Stimulated activated CD4-positive, alpha-beta T cell treated with anti-CD3 and anti-CD28 coated beads, Interleukin-15, amount 100 ng/mL, for 1 hour (primary cell): ENCODE measurements at places on chromosomes 7 and 10.
A peak's percentile ranks its signal among the peaks of the same experiment; 100 is the strongest.

DNA sequence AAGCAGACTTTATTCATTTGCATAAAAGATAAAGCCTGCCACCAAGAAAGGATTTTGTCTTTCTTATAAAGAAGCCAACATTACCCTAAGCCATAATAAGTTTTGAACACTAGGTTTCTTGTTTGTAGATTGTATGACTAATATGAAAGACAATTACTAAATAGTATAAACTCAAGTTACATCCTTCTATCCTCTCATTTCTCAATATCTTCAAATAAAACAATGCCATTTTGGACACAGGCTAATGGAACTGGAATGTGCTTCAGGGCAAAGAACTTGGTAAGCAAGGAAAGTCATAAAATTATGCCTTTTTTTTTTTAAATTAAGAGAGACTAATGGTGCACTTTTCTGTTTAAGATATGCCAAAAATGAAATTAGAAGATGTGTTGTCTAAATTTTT is 137.7 kb downstream of the DKK1 start:
- no peak for DNase-seq

DNA sequence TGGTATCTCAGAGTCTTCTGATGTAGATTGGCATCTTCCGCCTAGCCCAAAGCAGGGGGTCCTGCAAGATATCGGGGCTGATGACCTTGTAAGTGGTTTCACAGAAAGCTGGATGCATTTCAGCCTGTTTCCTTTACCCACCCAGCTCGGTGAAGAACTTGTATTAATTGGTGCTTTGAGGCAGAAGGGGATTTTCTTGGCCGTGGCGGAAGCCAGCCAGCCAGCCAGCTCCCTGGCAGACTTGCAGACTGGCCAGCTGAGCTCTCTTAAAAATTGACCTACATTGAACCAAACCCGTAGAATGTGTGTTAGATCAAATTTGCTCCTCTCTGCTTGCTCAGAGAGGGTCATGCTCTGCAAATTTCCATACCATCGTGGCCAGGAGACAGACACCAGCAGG is 218.4 kb downstream of the ADAM12 start:
- no peak for DNase-seq

DNA sequence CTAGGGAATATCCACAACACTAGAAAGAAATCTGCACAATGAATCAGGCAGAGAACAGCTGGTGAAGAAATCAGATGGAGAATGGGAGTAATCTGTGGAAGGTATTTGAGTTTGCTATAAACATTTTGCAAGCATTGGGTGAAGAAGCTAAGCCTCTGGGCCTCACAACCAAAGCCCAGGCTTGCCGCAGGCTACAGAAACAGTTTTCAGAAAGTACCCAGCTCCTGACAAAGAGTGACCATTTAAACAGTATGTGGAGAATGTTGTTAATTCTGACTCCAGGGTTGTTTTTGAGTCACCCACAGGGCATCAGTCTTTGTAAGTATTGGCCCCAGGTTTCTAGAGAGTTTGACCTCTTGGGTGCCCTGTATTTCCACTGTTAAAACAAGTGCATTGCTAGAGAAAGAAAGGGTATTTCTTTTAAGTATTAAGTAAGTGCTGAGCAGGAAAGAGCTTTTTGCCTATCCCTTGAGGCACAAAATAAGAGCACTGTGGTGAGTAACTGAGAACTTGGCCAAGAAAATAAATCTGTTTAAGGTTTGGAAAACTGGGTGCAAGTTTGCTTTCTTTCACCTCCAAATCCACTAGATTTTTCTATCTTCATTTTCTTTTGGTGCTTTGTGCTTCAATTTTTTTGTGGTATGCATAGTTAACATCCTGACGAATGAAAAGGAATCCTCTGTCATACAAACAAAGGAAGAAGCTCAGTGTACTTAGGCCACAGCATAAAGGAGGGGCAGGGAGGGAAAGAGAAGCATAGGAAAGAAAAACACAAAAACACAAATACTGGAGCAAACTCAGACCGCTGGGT is 691.8 kb downstream of the SUGCT start:
- no peak for DNase-seq

GRCh38 chr10:74333174-74333573 is 182.2 kb downstream of the ADK start:
- no peak for DNase-seq

DNA sequence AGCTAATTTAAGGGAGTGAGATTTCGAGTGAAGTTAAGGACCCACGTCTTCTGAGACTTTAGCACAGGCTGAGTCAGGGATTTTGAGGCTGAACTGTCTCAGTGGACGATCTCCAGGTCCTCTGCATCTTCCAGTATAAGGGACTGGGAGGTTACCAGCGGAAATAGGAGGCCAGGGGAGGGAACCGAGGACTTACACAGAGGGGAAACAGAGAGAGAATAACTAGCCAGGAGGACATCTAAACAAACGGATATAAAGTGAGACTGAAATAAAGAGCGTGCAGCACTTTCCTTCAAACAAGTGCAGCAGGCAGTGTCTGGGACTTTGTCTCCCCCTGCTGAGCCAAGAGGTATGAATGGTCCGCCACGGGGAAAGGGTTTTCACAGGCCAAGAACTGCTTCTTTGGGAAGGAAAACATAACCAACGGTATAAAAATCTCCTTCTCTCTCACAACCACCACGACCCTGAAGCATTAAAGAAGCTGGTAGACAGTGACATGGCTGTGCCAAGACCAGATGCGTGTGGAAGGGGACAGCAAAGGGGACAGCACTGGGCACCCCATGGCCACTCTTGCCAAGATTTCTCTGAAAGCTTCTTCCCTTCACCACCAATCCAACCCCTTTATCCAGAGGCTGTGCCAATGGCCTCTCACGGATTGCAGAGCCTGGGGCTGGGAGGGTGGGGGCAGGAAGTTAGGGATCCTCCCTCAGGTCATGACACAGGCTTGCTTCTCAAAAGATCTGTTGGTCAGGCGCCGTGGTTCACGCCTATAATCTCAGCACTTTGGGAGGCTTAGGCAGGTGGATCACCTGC is 72.0 kb downstream of the SLC37A3 start:
- peak; percentile 17 for DNase-seq

GRCh38 chr10:11230498-11231167 is 213.0 kb downstream of the CELF2 start:
- no peak for DNase-seq

DNA sequence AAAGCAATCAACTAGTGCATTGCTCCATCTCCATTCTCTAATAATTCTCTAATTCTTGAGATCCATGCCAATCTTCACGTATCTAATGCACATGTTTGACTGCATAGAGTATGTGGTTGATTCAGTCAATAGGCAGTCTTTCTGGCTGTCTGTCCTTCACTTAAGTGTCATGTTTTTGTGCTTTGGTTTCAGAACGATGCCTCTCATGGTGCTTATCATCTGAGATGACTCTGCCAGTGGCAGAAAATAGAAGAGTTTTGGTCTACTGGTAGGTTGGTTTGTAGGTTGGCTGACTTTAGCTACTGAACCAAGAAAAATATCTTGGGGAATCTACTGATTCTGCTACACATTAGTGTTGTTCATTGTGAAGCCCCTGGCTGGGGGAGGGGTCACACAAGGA is 364.2 kb downstream of the SFMBT2 start:
- no peak for DNase-seq

- DNase-seq, result no peak
Observed at GRCh38 chr10:73867126-73867807, 7.1 kb downstream of the CAMK2G start.

GRCh38 chr10:126972635-126973414 is 67.6 kb downstream of the DOCK1 start:
- no peak for DNase-seq

- DNase-seq, result no peak
Observed at GRCh38 chr7:155811895-155812761, at the start of gene SHH. Gene SHH (minus strand): TSS chr7:155812463. CDS start chr7:155812122, 341 bp downstream.

DNA sequence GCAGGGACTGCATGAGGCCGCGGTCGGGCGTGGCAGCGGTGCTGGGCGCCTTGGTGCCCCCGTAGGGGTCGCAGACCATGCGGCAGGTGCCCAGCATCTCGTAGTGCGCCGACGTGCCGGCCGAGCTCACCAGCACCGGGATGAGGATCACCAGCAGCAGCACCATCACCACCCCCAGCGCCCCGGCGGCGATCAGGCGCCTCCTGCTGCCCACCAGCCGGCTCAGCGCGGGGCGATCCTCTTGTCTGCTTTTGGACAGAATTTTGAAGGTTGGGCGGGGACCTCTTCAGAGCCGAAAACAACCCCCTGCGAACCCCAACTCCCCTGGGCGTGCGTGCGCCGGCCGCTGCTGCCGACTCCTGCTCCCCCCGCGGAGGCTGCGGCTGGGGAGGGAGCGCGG is 779 bp downstream of the C1QL3 start:
- DNase-seq, result no peak

- DNase-seq, result no peak
Observed at GRCh38 chr7:24725554-24726241, 31.6 kb downstream of the GSDME start.

GRCh38 chr7:143027683-143028082 is 751 bp upstream of the OR9A2 start:
- no peak for DNase-seq

GRCh38 chr7:157769526-157770215 is 432.9 kb downstream of the DNAJB6 start:
- no peak for DNase-seq

DNA sequence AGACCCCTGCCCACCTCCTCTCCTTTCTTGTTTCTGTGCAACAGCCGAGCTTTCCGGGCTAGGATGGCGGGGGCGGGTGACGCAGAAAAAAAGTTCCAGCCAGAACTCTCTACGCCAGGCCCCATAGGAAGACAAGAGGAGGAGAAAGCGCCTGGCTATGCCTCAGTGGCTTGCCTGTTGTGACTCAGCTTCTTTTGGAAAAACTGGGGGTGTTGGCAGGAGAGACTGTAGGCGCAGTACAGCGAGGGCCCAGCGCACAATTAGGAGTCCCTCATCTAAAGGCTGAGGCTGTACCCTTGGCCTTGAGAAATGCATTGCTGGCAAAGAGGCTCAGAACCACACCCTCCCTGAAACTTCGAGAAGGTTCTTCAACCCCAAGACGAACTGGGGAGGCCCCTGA is 28.0 kb upstream of the KPNA7 start:
- DNase-seq, result no peak

GRCh38 chr7:24971333-24972165 is 8.4 kb downstream of the OSBPL3 start:
- no peak for DNase-seq

DNA sequence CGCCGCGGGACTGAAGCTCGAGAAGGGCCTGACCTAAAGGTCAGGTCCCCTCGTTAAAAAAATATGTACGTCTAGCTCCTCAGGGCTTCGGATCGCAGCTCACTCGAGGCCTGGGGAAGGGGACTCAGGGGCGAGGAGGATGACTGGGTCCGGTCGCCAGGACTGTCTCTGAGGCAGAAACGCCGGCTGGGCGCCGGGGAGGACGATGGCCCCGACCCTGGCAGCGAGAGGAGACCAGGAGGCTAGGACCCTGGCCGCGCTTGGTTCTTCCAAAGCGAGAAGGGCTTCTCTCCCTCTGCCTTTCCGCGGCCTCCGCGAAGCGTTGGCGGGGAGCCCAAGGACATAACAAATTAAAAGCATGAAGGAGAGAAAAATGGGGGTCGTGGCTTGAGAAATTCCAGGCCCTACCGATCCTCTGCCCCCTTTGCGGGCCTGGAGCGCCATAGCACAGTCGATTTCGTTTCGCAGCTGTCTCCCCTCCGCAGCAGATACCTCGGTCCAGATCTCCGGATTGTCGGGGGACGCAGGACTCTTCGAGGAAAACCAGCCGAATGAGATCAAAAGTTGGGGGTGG is 3.1 kb downstream of the NKX2-3 start:
- no peak for DNase-seq

DNA sequence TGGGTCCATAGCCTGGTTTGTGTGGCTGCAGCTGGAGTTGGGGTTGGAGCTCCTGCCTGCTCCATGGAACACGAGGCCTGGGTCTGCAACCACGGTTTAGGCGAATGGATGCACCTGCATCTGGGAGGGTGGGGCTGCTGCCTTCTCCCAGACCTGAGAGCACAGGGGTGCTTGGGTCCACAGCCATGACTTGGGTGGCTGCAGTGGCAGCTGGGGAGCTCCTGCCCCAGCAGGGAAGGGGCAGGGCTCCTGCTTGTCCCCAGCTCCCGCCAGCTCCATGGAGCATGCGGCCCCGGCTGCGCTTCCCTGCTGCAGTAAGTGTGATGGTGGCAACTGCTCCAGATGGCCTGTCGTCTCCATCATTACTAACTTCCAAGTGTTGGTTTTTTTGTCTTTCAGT is 571.1 kb upstream of the LRRN3 start:
- DNase-seq, result no peak

DNA sequence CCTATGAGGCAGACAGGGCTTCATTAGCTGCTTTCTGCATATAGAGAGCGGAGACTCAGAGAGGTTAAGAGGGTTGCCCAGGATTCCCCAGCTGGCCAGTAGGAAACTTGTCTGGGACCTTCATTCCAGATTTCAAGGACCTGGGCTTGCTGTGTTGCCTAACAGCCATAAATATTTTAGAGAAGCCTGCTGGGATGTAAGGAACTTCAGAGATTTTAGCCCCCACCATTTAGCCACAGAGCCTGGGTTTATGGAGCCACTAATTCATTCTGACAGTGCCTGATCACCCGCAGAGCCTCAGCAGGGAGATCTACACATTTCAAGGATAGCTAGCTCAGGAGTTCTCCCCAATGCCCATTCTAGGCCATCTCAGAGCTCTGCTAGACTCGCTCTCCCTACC is 56.6 kb upstream of the TRUB1 start:
- no peak for DNase-seq

DNA sequence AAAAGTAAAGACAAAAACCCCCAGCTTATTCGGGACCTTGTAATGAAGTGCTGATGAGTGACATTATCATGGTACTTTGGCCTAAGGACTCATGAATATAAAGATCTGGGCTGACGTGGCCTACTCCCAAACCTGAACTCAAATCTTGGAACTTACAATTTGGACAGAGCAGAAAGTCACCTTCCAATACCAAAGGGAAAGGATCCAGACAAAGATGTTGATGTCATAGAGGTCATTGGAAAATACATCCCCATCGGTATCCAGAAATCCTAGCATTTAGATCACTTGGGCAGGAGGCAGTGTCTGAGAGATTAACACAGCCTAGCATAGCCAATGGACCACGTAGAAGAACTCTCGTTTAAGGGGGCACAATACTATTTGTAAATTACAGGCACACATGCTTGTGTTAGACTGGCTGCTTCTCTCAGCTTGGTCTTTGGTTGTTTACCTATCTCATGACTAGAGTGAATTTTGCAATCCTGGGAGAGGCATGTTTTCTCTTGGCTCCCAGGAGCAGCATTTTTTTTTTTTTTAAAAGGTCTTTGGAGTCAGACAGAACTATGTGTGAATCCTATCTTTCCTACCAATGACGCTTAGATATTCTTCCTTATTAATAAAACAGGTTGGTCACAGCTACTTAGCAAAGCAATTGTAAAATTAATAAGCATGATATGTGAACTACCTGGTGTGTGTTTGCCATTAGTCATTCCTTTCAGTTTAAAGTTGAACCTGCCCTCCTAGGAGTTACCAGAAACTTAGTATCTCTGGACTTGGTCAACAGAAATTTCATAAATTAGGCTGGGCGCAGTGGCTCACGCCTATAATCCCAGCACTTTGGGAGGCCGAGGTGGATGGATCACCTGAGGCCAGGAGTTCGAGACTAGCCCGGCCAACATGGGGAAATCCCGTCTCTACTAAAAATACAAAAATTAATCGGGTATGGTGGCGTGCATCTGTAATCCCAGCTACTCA is 27.8 kb upstream of the MRPS33 start:
- no peak for DNase-seq

GRCh38 chr7:1651031-1651446 is 19.0 kb upstream of the ELFN1 start:
- no peak for DNase-seq
